Upper lobe of right lung (tissue), 1 donor: ENCODE measurements at places on chromosomes 2 and 18. TPM values are rescaled to one million over a fixed set of nuclear protein-coding genes. Genes with fewer than 3 reads are reported as not detected.

Gene TEKT4
- total RNA-seq: not detected

Gene ECEL1
- total RNA-seq: not detected

Gene CD226
- total RNA-seq: 5.8 TPM

Gene GKN1
- not detected for total RNA-seq

Gene RAX
- total RNA-seq: not detected

Gene FRZB
- 14.0 TPM for total RNA-seq

Gene DNAJC5G
- not detected for total RNA-seq

Gene EPB41L3
- total RNA-seq: 68.9 TPM

Gene GCC2
- 54.5 TPM for total RNA-seq

DNA sequence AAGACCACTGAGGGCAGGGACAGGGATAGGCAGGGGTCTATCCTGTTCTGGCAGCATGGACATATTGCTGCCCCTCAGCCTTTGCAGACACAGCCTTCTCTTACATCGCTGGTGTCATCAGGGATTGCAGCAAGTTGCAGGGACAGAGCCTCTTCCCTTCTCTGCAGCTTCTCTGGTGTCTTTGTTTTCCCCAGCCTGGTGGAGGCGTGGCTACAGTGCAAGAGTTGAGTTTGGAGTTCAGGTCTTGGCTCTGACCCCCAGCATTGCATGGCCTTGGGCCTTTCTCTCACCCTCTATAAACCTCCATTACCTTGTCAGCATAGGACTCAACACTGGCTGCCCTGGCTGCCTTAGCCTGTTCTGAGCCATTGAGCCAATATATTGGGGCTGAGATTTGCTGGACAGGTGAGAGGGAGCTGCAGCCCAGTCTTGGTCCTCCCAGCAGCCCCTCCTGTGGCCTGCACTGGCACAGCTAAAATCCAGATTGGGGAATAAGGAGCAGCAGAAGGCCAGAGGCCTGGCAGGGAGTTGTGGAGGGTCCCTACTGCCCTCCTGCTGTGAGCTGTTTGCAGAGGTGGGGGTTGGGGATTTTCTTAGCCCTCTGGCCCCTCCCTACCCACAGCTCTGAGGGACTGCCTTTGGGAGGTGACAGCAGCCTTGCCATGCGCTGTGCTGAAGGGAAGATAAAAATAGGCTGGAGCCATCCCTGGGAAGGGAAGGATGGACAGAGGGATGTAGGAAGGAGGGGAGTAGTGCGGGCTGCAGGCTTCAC is 22.8 kb downstream of the EHD3 start:
- no peak overlapping the region for H3K27ac ChIP-seq
- H3K27me3 ChIP-seq: no peaks in the 10 kb centered on the region
- no peak for DNase-seq
- H3K36me3 ChIP-seq: no peaks in the 10 kb centered on the region

DNA sequence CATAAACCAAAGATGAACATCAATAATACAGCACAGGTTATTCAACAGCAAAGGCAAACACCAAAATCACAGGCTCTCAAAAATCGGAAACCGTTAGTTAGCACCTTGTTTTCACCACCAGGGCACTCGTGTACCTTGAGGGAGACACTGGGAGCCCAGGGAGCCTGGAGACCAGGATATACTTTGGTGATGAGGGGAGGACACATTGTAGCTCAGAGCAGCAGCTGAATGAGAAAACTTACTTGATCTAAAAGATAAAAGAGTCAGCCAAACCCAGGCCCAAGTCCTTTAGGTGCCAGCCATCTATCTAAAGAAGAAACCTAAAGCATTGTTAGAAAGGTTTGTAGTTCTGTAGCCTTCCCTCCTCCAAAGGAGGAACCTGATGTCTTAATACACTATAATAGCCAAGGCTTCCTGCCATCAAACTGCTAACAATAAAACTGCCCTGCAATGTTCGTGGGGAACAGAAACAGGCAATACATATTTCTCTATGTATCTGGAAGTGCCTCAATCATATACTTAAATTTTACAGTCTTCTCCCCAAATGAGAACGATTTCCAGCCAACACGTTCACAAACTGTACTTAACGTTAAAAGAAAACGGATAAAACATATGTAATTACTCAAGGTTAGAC is 19.3 kb downstream of the BCL11A start:
- H3K4me1 ChIP-seq: peaks cover 14% of the 10 kb centered on the region
- H3K27ac ChIP-seq: no peak overlapping the region
- no peak overlapping the region for H3K4me3 ChIP-seq
- DNase-seq: no peak
- H3K36me3 ChIP-seq: no peaks in the 10 kb centered on the region

GRCh38 chr2:156635646-156636045 is 199.5 kb downstream of the GPD2 start:
- H3K4me3 ChIP-seq: no peak overlapping the region
- no peak for DNase-seq
- no peaks in the 10 kb centered on the region for H3K36me3 ChIP-seq
- H3K27me3 ChIP-seq: no peaks in the 10 kb centered on the region

- H3K27me3 ChIP-seq: no peaks in the 10 kb centered on the region
- peak; percentile 64 for DNase-seq
- no peaks in the 10 kb centered on the region for H3K36me3 ChIP-seq
Measured at GRCh38 chr2:240685771-240686371, 3.2 kb upstream of the AQP12B start.

GRCh38 chr2:145206496-145207281 is 686.8 kb upstream of the ZEB2 start:
- H3K27me3 ChIP-seq: no peaks in the 10 kb centered on the region
- no peak for DNase-seq
- H3K4me3 ChIP-seq: no peak overlapping the region
- H3K36me3 ChIP-seq: no peaks in the 10 kb centered on the region
- H3K4me1 ChIP-seq: no peaks in the 10 kb centered on the region

DNA sequence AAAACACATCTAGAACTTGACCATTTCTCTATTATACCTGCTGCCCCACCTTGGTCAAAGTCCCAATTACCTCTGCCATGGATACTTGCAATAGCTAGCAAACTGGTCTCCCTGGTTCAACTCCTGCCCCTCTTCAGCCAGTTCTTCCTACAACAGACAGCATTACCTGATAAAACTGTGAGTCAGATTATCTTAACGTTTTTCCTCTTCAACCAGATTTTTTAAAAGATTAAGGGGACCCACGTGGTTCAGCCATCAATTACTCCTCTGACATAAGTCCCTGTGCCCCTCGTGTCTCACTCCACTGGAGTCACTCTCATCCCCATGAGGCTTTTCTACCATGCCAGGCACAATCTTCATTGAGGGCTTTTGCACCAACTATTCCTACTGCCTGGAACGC is 5.3 kb upstream of the ARHGAP15 start:
- H3K4me3 ChIP-seq: no peak overlapping the region
- no peak for DNase-seq
- H3K27ac ChIP-seq: no peak overlapping the region
- no peaks in the 10 kb centered on the region for H3K27me3 ChIP-seq
- H3K36me3 ChIP-seq: no peaks in the 10 kb centered on the region
- H3K4me1 ChIP-seq: peaks cover 7% of the 10 kb centered on the region

- H3K27me3 ChIP-seq: peaks cover 33% of the 10 kb centered on the region
- no peak overlapping the region for H3K4me3 ChIP-seq
- no peaks in the 10 kb centered on the region for H3K4me1 ChIP-seq
- DNase-seq: no peak
Measured at GRCh38 chr2:117856415-117857210, 42.1 kb downstream of the DDX18 start.

DNA sequence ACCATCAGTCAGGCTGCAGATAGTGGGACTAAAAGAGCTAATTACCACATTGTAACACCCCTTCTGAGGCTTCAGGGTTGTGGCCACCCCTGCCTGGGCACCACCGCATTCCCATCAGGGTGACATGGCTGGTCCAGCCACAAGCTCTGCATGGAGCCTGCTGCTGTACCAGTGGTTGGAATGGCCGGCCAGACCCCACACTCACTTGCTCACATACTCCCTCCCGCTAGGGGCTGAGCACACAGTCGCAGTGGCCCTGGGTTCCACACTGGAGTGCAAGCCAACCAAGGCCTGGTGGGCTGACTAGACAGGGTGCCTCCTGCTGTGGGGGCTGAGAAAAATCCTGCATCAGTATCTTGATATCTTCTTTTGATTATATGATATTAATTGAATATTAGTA is 182.8 kb upstream of the STK17B start:
- no peak for DNase-seq
- no peak overlapping the region for H3K4me3 ChIP-seq
- no peaks in the 10 kb centered on the region for H3K4me1 ChIP-seq
- no peaks in the 10 kb centered on the region for H3K27me3 ChIP-seq
- no peaks in the 10 kb centered on the region for H3K36me3 ChIP-seq

- no peaks in the 10 kb centered on the region for H3K27me3 ChIP-seq
- no peak overlapping the region for H3K4me3 ChIP-seq
- DNase-seq: no peak
- no peak overlapping the region for H3K27ac ChIP-seq
- no peaks in the 10 kb centered on the region for H3K36me3 ChIP-seq
Measured at GRCh38 chr2:118197011-118197675, 108.9 kb downstream of the INSIG2 start.

DNA sequence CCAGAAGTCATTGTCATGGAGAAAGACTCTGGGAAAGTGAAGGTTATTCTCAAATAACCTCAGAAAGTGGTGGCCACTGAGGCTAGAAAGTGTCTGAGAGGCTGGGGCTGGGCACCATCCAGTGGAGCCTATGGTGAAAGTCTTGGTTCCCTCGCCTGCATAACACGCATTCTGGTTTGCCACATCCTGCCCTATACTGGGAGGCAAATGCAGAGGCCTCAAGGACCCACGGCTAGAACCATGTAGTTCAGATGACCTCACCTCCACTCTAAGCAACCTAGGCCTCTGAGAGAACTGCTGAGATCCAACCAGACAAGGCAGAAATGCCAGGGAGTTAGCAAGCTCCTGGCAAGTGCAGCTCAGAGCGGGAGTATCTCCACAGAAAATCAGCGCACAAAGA is 5.1 kb downstream of the ITGB6 start:
- H3K27ac ChIP-seq: no peak overlapping the region
- H3K4me3 ChIP-seq: no peak overlapping the region
- no peaks in the 10 kb centered on the region for H3K36me3 ChIP-seq
- no peaks in the 10 kb centered on the region for H3K27me3 ChIP-seq
- DNase-seq: no peak

GRCh38 chr2:238174701-238175100 is 15.9 kb downstream of the ERFE start:
- peaks cover 96% of the 10 kb centered on the region for H3K36me3 ChIP-seq
- H3K27me3 ChIP-seq: no peaks in the 10 kb centered on the region
- no peak overlapping the region for H3K4me3 ChIP-seq
- peaks cover 13% of the 10 kb centered on the region for H3K4me1 ChIP-seq
- H3K27ac ChIP-seq: no peak overlapping the region

GRCh38 chr2:30549096-30549495 is 102.0 kb downstream of the LCLAT1 start:
- DNase-seq: no peak
- H3K27ac ChIP-seq: no peak overlapping the region
- H3K36me3 ChIP-seq: no peaks in the 10 kb centered on the region
- H3K4me1 ChIP-seq: peaks cover 11% of the 10 kb centered on the region
- H3K4me3 ChIP-seq: no peak overlapping the region
- H3K27me3 ChIP-seq: no peaks in the 10 kb centered on the region

GRCh38 chr18:11398625-11399024 is 210.8 kb upstream of the SLC35G4 start:
- H3K27ac ChIP-seq: no peak overlapping the region
- no peaks in the 10 kb centered on the region for H3K36me3 ChIP-seq
- no peak overlapping the region for H3K4me3 ChIP-seq
- H3K27me3 ChIP-seq: no peaks in the 10 kb centered on the region
- no peaks in the 10 kb centered on the region for H3K4me1 ChIP-seq
- DNase-seq: no peak
